ENCODE measurements at places on chromosomes 3 and 15.

DNA sequence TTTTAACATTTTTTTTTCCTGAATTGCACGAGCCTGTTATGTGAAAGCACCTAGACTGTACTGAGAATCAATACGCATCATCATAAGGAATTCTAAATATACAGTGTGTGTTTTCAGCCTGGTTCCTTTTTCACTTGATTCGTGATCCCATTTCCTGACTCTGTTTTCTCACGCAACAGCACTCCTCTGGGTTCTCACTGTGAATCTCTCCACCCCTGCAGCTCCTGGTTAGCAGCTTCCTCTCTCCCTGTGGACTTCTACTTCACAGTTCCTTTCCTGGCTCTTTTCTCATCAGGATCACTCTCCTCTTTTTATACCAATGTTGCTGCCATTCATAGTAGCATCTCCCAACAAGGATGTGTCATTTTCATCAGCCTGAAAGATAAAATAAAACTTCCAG, 297.2 kb downstream of the CADM2 start:
- no peak for DNase-seq

DNA sequence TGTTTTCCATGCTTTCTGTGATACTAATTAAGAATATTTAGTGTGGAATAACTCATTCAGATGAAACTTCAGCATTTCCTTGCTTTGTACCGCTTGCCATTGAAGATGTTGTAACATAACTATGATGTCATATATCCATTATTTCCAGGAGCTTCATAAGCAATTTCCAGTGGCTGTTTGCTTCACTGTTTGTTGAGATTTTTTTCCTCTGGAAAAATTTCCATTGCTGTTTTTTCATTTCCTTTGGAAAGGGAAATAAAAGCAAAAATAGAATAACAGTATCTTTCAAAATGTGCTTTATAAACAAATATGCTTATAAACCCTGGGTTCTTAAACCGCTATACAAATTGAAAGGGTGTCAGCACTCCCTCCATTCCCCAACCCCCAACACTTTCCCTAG, 319.6 kb upstream of the SEMA6D start:
- DNase-seq: no peak

DNA sequence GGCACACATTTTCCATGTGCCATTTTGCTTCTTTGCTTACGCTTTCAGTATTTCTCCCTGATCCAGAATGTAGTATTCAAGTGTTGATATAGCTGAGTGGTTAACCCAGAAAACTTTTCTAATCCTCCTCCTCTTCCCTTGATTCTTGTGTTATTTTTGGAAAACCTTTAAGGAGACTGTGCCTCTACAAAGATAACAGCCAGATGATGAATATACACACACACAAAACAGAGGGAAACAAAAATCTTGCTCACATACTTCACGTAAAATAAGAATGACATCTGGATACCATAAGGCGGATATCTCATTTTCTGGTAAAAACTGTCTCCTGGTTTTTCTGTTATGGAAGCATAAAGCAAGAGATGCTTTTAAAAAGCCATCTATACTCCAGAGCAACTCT, 295.8 kb upstream of the THBS1 start:
- DNase-seq: no peak

DNA sequence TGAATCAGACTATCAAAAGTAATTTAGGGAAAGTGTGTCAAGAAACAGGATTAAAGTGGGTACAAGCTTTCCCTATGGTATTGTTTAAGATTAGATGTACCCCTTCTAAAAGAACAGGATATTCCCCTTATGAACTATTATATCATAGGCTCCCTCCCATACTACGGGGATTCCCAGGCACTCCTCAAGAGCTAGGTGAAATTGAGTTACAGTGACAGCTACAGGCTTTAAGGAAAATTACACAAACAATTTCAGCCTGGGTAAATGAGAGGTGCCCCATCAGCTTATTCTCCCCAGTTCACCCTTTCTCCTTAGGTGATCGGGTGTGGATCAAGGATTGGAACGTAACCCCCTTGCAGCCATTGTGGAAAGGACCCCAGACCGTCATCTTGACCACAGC, 240.8 kb upstream of the CNTN6 start:
- no peak for DNase-seq

GRCh38 chr15:78070049-78070700, 7.3 kb downstream of the TBC1D2B start:
- DNase-seq: no peak

DNA sequence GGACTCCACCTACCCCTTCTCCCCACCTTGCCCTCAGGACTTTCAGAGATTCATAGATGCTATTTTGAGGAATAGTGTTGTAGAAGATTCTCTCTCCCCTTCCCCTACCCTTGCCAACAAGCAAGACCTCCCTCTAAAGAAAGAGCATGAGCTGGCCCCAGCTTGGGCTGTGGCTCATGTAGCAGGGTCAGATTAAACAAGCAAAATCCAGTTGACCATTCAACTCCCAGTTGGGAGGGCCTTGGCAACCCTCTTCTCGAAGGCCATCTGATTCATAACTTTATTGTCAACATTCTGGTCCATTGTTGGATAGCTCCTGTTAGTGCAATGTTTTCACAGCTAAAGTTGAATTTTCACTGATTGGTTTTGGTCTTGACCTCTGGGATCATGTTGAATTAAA, 41.1 kb downstream of the TNFAIP8L3 start:
- no peak for DNase-seq

GRCh38 chr3:115666920-115667737, 43.8 kb downstream of the GAP43 start:
- no peak for DNase-seq

DNA sequence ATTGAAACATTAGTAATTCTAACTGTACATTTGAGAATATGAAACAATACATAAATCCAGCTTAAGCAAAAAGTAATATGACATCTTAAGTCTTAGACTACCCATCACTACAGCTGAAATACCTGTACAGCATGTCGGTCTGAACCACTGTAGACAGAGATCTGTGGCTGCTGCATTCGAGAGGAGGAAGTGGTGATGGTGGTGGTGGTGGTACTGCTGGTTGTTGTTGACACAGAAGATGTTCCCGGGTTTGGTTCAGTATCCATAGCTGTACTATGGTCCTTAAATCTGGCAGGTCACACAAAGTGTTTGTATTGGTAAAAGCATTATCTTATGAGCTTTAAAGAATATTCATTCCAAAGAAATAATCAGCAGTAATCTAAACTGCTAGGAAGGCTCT, 2.9 kb downstream of the PHC3 start:
- no peak for DNase-seq
